Glutamatergic neuron (in vitro differentiated cells): ENCODE measurements at places on chromosomes 11 and 22. TPM values are rescaled to one million over a fixed set of nuclear protein-coding genes. Genes with fewer than 3 reads are reported as not detected.

GRCh38 chr22:46976598-46976997 lies 214.1 kb downstream of the TBC1D22A start:
- no peak for DNase-seq

DNA sequence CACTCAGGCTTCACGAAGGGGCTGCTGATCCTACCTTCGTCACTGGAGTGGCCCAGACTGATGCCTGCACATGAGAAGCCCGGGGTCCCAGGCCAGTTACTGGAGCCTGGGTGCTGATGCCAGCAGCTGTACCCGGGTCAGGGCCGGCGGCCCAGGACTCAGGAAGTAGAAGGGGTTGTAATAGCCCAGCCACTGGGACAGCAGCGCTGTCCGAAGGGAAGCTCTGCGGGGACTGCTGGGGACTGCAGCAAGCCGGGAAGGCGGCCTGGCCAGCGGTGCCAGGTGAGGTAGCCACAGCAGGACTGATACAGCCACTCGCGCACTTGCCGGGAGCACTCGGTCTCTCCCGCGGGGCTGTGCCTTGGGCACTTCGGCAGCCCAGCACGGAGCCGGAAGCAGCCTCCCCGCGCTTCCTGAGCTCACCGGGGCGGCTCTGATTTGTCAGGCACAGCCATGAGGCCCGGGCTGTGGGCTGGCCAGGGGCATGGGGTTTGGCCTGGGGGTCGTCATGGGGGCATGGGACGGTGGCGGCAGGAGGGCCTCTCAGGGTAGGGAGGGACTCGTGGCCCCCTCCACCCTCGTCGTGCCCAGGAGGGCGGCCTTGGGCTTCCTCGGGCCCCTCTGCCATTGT lies 13.9 kb upstream of the OR8K1 start:
- no peak for DNase-seq

- peak; percentile 85 for DNase-seq
These were observed 945 bp downstream of the ROBO3 start for GRCh38 chr11:124865902-124866851.

GRCh38 chr11:123186286-123186685 lies 8.8 kb downstream of the CLMP start:
- no peak for DNase-seq

DNA sequence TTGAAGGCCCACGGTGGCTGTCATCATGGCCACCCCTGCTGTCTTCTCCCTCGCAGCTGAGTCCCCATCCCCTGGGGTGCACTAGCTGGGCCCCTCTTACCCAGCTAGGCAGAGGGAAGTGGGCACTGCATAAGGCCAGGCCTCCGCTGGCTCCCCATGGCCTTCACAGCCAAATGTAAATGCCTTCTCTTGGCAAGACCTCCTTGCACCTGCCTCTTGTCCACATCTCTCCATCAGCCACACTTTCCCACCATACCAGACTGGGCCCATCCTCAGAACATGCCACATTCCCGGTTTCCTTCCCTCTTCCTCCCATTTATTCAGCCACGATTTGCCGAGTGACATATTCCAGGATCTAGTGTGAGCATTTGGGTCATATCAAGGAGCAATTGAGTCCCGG lies 49.7 kb downstream of the NECTIN1 start:
- no peak for DNase-seq

DNA sequence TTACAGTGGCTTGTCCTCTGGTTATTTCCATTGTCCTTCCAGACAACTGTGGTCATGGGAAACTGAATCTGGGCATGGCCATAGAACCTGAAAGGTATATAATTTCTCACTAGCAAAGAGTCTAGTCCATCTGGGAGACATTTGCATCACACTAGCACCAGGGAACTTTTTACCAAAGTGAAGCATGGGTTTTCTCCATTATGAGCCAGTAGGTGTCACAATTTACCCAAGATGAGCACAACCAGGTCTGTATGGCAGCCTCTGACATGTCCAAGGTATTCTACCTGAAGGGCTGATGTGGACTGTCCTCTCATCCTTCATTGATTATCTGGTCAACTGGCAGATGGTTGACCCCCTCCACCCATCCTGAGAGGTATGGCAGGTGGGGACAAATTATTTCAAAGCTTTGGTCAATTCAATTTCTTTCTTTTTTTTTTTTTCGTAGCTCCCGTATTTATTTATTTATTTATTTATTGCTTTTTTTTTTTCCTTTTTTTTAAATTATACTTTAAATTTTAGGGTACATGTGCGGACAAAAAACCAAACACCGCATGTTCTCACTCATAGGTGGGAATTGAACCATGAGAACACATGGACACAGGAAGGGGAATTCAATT lies 425.9 kb downstream of the TMEM135 start:
- no peak for DNase-seq

DNA sequence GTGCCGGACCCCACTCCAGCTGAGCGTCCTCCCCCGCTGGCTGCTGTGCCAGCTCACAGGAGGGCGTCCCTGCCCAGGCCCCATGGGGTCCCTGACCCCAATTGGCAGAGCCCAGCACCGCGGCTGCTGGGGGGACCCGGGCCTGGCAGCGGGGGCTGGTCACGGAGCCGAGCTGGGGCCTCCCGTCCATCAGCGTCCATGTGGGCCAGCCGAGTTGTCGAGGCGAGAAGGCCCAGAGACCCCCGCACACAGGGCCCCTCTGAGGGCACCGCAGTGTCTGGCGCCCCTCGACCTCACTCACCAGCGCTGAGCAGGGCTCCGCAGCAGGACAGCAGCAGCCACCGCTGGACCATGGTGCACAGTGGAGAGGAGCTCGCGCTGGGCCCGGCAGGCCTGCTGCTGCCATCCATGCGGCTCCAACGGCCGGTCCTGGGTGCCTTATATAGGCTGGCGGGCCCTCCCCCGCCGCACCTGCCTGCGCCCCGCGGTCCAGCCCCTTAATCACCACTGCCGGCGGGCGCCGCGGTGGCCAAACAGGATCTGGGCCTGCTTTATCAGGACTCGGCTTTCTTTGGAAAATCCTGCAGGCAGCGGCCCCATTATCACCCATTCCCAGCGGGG lies at the start of gene MUC6:
Gene MUC6, minus strand, starts transcription at position 416 of the 621 bp plus-strand sequence. Its CDS starts 63 bp downstream, at position 353.
- DNase-seq = no peak

Gene UBE2L6
- 199 TPM for total RNA-seq

Gene PPP1R14B
- 348 TPM for total RNA-seq

Gene DEUP1
- not detected for total RNA-seq

Gene SULT4A1
- 79.5 TPM for total RNA-seq
